Placental pericyte (primary cell): ENCODE measurements at places on chromosomes 11 and 22. TPM values are rescaled to one million over a fixed set of nuclear protein-coding genes. Genes with fewer than 3 reads are reported as not detected.

Gene FJX1
- total RNA-seq = 18.4 and 125 TPM in 2 replicates

Gene RASL10A
- not detected in 2 replicates for total RNA-seq

Gene SPDYC
- not detected in 2 replicates for total RNA-seq

Gene TMPRSS5
- total RNA-seq = under 0.01 and 3.7 TPM in 2 replicates

Gene NCF4
- not detected in 2 replicates for total RNA-seq

Gene TUT1
- 7.4 and 8.4 TPM in 2 replicates for total RNA-seq

Gene SLC22A6
- not detected in 2 replicates for total RNA-seq

Gene SYCE3
- total RNA-seq = not detected in 2 replicates

Gene CHADL
- total RNA-seq = 0.57 and 1.1 TPM in 2 replicates

Gene FAT3
- 0.22 and 0.72 TPM in 2 replicates for total RNA-seq

Gene OR52I2
- not detected in 2 replicates for total RNA-seq

Gene ENTHD1
- not detected in 2 replicates for total RNA-seq

Gene PYGM
- total RNA-seq = 0.29 and 0.88 TPM in 2 replicates

Gene STARD10
- 19.0 and 39.6 TPM in 2 replicates for total RNA-seq

Gene IGF2
- 3.9 and 60.7 TPM in 2 replicates for total RNA-seq

Gene DDIAS
- under 0.01 and 13.3 TPM in 2 replicates for total RNA-seq

Gene KCNJ11
- total RNA-seq = not detected in 2 replicates

Gene SCGB1D2
- total RNA-seq = not detected in 2 replicates
